Ureter (tissue), 1 donor: ENCODE measurements at places on chromosomes 13 and 19. TPM values are rescaled to one million over a fixed set of nuclear protein-coding genes. Genes with fewer than 3 reads are reported as not detected.

GRCh38 chr13:72960541-72960940 is 98.3 kb upstream of the KLF5 start:
- DNase-seq, result no peak

SIX5 gene
- 18.1 TPM for total RNA-seq

- no peak for DNase-seq
Observed at GRCh38 chr13:94595001-94595949, 677 bp downstream of the TGDS start.

GRCh38 chr13:101845245-101846020 is 393.0 kb downstream of the ITGBL1 start:
- DNase-seq, result no peak

SRRM5 gene
- total RNA-seq, result 1.0 TPM
